ENCODE measurements at places on chromosomes 5 and 9. TPM values are rescaled to one million over a fixed set of nuclear protein-coding genes. Genes with fewer than 3 reads are reported as not detected.

TRIO gene
- 229 TPM for total RNA-seq

DNM1 gene
- total RNA-seq, result 0.48 TPM

SLCO6A1 gene
- not detected for total RNA-seq

IL31RA gene
- 1.6 TPM for total RNA-seq

DMGDH gene
- 0.33 TPM for total RNA-seq

NOP16 gene
- total RNA-seq, result 17.6 TPM

ZNF883 gene
- 0.65 TPM for total RNA-seq

INPP5E gene
- total RNA-seq, result 15.3 TPM

CD74 gene
- 0.98 TPM for total RNA-seq

AFF4 gene
- 84.4 TPM for total RNA-seq

CA9 gene
- not detected for total RNA-seq

CFAP90 gene
- total RNA-seq, result not detected

OLFML2A gene
- total RNA-seq, result 1.1 TPM

TERT gene
- not detected for total RNA-seq

CDX1 gene
- not detected for total RNA-seq

DOCK8 gene
- total RNA-seq, result 3.2 TPM

KCNV2 gene
- total RNA-seq, result not detected

CRHBP gene
- total RNA-seq, result 0.29 TPM

MLANA gene
- total RNA-seq, result not detected

ESM1 gene
- total RNA-seq, result 181 TPM

DIPK1B gene
- 182 TPM for total RNA-seq

ENTPD8 gene
- 0.33 TPM for total RNA-seq

WDR38 gene
- not detected for total RNA-seq

PFN3 gene
- total RNA-seq, result not detected

IL9 gene
- total RNA-seq, result not detected
